ENCODE measurements at places on chromosomes 4 and X.

GRCh38 chr4:129514852-129515251 is 418.9 kb downstream of the C4orf33 start:
- DNase-seq: no peak

DNA sequence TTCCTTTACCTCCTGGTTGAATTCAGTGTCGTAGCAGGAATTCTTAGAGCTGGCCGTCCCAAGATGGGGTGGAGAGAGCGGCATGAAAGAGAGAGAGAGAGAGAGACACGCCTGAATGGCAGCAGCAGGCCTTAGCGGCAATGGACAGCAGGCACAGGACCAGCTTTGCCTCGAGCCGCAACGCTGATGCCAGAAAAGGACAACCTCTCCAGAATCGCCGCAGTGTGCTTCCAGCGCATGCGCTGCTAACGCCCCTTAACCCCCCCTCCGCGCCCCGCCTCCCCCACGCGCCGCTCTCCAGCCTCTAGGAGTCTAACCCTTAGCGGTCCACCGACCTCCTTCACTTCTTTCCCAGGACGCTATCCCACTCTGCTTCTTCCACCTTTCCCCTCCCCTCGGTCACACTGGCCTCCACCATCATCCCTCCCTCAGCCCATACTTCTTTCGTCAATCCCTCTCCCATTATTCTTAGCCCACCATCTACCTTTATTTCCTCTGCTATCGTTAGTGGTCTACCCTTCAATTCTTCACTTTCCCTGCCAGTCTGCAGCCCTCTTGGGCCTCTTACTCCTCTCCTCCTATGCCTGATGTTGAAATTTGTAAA is 10.5 kb upstream of the ZCCHC13 start:
- DNase-seq: peak; percentile 77

GRCh38 chr4:123317211-123317610 is 79.4 kb upstream of the SPRY1 start:
- no peak for DNase-seq

GRCh38 chrX:15623054-15623453 is 22.3 kb upstream of the ACE2 start:
- DNase-seq: no peak

DNA sequence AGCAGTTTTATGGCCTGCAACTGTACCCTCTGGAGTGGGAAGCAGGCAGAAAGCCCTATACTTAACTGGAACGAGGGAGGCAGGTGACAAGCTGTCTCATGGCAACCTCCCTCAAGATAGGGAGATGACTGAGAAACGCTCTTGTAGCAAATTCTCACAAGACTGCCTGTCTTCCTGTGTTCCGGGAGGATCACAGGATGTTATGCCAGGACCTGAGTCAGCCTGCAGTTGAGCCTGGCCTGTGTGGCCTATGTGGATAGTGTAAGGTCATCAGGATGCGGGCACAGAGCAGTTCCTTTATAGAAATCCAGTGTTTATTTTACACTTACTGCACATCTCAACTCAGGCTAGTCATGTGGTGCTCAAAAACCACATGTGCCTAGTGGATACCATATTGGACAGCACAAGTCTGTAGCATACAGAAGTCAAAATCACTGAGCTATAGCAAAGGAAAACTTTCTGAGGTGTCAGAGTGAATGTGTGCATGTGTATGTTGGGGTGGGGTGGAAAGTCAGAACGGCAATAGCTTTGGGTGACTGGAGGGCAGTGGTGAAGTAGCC is 25.2 kb downstream of the TAF7L start:
- DNase-seq: no peak

DNA sequence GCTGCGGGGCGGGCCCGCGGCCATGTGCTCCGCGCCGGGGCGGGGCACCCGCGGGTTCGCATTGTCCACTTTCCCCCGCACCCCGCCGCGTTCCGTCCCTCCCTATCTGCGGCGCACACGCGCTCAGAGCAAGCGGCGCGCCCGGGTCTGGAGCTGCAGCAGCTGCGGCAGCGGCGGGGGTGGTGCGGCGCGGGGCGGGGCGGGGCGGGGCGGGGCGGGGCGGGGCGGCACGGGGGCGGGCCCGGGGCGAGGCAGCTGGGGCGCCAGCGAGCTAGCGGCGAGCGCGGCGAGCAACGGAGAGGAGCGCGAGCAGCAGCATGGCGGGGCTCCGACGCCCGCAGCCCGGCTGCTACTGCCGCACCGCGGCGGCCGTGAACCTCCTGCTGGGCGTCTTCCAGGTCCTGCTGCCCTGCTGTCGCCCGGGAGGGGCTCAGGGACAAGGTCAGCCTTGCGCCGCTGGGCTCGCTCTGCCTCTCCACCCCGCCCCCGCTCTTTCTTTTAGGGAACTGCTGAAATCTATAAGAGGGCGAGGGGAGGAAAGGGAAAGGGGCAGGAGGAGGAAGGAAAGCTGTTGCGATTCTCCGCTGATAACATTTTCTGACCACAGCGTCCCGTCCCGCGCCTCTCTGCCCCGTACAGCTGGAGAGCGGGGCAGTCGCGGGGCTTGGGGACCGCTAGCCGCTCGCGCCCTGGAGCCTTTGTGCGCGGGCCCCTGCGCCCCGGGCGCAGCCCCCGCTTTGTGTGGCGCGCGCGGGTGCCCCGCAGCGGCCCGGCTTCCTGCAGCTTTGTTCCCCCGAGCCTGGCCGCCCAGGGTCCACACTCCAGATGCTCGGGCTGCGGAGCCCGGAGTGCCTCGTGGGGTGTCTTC is at the start of gene TMEM131L:
Gene TMEM131L (plus strand): TSS at position 280 of the 868 bp plus-strand sequence. CDS start 38 bp downstream, at position 318.
- DNase-seq: peak; percentile 72

GRCh38 chr4:16450031-16450430 is 223.8 kb upstream of the TAPT1 start:
- no peak for DNase-seq

GRCh38 chr4:3041192-3042142 is 32.9 kb downstream of the HTT-AS start:
- DNase-seq: peak; percentile 74

GRCh38 chr4:48436318-48436717 is 46.8 kb upstream of the SLC10A4 start:
- DNase-seq: no peak

- DNase-seq: peak; percentile 80
These were observed 10.7 kb upstream of the CXCL8 start for GRCh38 chr4:73729534-73730165.

DNA sequence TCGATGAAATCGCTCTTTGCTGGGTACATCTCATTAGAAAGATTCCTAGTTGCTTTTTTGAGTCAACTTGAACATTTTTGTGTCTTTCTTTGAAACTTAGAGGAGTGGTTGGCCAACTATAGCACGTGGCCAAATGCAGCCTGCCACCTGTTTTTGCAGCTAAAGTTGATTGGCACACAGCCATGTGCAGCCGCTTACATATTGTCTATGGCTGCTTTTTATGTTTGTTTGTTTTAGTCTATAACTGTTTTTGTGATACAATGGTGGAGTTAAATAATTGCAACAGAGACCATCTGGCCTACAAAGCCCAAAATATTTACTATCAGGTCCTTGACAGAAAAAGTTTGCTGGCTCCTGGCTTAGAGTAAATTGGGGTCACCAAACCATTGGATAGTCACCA is 86.3 kb downstream of the CLCN4 start:
- no peak for DNase-seq

DNA sequence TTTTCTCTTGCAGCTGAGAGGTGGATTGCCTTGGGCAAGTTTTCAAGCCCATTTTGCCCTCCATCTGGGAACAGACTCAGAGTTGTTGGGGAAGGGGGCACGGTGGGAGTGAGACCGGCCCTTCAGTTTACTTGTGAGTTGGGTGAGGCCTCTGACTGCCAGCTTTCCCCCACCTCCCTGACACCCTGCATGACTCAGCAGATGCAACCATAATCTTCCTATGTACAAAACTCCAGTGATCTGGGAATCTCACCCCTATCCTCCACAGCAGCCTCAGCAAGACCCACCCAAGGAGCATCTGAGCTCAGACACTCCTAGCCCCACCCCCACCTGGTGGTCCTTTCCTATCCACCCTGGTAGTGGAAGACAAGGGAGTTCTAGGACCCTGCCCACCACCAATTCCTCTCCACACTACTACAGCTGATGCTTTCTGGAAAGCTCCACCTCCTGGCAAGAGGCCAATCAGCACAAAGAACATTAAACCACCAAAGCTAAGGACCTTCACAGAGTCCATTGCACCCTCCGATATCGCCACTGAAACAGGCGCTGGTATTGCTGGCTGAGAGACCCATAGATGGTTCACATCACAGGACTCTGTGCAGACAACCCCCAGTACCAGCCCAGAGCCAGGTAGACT is 99.4 kb upstream of the STK26 start:
- peak; percentile 7 for DNase-seq

GRCh38 chr4:40143926-40144508 is 52.8 kb upstream of the RHOH start:
- no peak for DNase-seq

DNA sequence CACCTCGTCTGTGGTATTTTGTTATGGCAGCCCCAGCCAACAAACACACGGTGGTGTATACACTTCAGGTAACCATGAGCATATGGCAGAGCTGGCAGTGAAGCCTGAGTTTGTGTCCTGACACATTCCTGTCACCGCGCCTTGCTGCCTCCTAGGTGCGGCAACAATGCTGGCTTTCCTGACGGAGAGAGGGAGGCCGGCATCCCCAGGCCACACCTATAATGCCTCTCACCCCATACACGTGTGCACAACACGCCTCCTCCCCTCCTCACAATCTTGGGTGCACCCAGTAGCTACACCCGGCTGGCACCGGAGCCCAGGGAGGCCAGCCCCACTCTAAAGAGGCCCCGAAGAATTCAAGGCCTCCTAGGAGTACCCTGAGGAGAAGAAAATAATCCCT is 158.5 kb downstream of the NSUN7 start:
- DNase-seq: no peak

DNA sequence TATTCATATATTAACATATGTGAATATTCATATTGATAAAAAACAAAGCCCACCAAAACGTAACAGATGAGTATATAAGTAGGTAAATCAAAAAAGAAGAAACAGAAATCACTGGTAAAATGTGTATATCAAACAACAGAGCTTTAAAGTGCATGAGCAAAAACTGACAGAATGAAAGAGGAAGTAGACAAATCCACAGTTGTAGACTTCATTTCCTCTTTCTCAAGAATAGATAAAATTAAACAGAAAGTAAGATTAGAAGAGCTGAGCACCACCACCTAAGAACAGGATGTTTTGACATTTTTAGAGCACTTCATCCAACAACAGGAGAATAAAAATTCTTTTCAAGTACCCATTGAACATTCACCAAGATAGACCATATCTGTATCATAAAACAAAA is 64.6 kb downstream of the CNKSR2 start:
- DNase-seq: peak; percentile 68

DNA sequence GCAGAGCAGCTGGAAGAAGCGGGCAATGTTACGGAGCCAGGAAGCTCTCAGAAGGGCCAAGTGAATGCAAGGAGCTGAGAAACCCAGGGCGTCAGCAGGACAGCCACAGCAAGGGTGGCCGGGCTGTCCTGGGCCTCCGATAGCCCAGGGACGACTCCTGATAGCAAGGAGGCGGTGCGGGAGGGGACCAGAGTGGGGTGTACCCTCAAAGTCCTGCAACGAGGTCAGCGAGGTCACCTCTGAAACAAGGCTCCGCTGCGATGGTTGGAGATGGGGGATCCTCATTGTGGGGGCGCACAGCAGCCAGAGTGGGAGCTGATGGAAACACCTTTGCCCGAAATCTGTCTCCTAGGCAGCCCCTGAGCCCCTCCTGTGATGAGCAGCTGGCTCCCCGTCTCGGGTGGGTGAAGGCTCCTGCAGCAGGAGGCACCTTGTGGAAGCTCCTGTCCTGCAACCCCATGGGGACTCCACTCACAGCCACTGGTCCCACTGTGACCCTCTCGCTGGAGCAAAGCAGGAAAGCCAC is 4.3 kb upstream of the CCNQ start:
- no peak for DNase-seq

DNA sequence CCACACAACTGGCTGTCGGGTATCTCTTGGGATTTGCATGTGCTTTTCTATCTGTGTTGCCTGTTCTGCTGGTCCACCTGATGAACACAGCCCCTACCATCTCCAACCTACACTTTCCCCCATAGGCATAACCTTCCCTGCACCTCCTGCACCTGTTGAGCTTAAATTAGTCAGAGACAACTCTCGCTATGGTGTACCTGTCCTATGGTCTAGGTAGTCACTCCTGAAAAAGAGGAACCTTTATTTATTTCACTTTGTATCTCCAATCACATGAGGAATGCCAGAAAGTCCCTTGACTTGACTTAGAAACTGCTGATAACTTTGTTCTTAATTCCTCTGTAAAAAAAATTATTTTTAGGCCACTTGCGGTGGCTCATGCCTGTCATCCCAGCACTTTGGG is 338.1 kb downstream of the DHRSX start:
- DNase-seq: no peak

- no peak for DNase-seq
These were observed 46.5 kb downstream of the PHOX2B start for GRCh38 chr4:41701983-41702382.

DNA sequence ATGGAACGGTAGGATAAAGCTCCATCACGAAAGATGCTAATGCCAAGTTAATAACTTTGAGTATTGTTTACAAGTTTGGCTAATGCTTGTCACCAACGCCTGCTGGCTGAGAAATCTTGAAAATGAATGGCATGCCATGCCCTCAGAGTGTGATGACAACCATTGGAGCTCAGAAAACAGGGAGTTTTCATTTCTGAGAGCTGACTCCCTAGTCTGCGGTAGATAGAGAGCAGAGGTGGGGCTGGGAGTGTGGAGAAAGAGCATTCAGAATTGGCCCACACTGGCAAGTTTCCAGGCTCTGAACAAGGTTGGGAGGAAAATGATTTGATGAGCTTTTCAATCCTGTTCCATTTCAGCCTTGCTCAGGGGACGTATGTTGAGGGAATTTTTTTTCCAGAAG is 183.9 kb downstream of the CPEB2 start:
- DNase-seq: no peak

- no peak for DNase-seq
These were observed 58.4 kb upstream of the CBR4 start for GRCh38 chr4:169068423-169068822.

GRCh38 chr4:150934022-150934421 is 81.1 kb downstream of the LRBA start:
- no peak for DNase-seq

- DNase-seq: no peak
These were observed 81.7 kb upstream of the STOX2 start for GRCh38 chr4:183823434-183823833.

DNA sequence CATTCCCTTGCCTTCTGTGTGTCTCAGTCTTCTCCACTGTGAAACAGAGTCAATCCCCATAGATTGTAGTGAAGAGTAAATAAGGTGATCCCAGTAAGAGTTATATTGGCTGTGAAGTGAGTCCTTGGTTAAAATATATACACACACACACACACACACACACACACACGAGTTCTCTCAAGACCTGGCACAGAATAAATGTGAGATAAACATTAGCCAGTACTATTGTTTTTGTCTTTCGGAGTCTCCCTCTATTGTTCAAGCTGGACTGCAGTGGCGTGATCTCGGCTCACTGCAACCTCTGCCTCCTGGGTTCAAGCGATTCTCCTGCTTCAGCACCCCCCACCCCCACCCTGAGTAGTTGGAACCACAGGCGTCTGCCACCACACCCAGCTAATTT is 44.8 kb upstream of the FAM156A start:
- no peak for DNase-seq

DNA sequence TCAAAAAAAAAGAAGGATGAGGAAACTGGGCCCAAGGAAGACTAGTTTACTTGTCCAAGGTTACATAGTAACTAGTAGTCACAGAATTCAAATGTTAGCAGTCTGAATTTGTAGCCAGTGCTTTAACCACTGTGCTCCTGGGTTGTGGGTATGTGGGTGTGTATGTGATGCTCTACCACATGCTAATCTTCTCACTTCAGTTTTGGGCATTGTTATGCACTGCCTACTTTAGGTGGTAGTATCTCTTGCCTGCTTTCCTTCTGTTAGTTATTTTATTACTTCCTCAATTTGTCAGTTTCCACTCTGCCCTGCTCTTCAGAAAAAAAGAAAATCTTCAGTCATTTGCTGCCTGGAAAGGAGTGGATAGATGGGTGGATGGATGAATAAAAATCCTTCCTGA is 219.2 kb downstream of the RPA4 start:
- peak; percentile 51 for DNase-seq

All from common myeloid progenitor, CD34-positive (primary cell).